Mesothelial cell of epicardium (in vitro differentiated cells): ENCODE measurements at places on chromosomes 1 and 21.

DNA sequence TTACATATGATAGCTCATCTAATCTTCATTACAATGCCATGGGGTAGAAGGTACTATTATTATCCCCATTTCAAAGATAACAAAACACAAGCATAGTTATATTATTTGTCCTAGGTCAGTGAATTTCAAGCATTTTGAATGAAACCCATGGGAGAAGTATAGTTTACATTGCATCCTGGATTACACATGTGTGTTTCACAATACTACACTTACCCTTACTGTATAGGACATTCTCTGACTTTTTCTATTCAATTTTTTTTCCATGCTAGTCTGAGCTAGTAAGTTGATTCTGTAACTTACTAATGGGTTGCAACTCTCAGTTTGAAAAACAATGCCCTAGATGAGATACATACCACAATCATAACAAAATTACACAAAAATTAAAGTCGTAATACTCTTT is 8.7 kb upstream of the GPX7 start:
- no peaks in the 10 kb centered on the region for H3K36me3 ChIP-seq
- no peak overlapping the region for H3K27ac ChIP-seq
- no peaks in the 10 kb centered on the region for H3K27me3 ChIP-seq
- no peak overlapping the region for H3K4me3 ChIP-seq
- H3K4me1 ChIP-seq, result peaks cover 14% of the 10 kb centered on the region

- peaks cover 50% of the 10 kb centered on the region for H3K4me1 ChIP-seq
- no peaks in the 10 kb centered on the region for H3K27me3 ChIP-seq
- H3K27ac ChIP-seq, result no peak overlapping the region
- DNase-seq, result no peak
- H3K36me3 ChIP-seq, result peaks cover 3% of the 10 kb centered on the region
Observed at GRCh38 chr1:27538793-27539192, 48.8 kb upstream of the WASF2 start.

DNA sequence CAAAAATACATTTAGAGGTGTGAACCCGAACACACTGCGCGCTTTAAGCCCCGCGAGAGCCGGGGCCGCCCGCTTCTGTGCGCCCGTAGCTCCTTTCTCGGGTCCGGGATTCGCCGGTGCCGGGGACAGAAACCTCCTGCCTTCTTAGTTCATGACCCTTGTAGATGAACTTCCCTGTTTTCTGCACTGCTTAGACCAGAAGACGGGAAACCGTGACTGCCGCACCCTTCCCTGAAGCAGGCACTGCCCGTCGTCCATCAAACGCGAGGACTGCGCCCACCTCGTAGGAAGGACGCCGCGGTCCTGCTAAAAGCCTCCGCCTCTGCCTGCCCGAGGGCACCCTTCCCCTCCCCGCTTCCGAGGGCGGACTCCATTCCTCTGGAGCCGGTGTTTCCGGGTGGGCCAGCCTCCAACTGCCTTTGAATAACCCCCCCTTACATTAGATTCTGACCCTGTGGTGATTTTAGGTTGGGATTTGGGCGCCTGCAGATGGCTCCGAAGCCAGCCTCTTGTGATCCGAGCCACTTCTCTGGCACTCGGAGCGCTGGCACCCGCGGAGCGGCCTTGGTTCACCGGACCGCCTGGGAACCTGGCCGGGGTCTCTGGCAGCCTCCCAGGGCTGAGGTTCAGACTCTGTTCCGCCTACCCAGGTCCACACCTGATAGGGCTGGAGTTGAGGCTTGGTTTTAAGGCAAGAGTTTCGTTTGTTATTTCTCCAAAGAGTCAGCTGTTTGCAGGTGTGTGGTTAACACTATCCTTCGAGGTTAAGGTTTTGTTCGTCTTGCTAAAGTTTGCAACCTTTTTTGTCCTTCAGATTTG is 1.2 kb upstream of the PTTG1IP start:
- H3K36me3 ChIP-seq, result no peaks in the 10 kb centered on the region
- peak overlapping the region; percentile 78 for H3K4me3 ChIP-seq
- no peak for DNase-seq
- peaks cover 1% of the 10 kb centered on the region for H3K27me3 ChIP-seq

DNA sequence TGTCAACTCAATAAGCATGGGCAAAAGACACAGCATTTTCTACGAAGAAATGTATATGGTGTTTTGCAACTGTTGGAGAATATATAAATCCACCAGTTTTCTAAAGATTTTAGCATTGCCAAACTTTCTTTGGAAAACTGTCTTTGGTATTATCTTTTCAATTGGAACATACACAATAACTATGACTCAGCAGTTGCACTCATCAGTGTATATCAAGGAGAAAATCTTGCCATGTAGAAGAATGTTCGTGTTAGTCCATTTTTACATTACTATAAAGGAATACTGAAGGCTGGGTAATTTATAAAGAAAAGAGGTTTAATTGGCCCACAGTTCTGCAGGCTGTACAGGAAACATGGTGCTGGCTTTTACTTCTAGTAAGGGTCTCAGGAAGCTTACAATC is 41.1 kb downstream of the PRKAA2 start:
- H3K36me3 ChIP-seq, result peaks cover 4% of the 10 kb centered on the region
- no peaks in the 10 kb centered on the region for H3K27me3 ChIP-seq
- DNase-seq, result no peak
- H3K4me1 ChIP-seq, result peaks cover 3% of the 10 kb centered on the region
- no peak overlapping the region for H3K27ac ChIP-seq

- H3K4me3 ChIP-seq, result no peak overlapping the region
- H3K36me3 ChIP-seq, result no peaks in the 10 kb centered on the region
- peak overlapping the region; percentile 63 for H3K27ac ChIP-seq
- DNase-seq, result peak; percentile 72
Observed at GRCh38 chr21:38993561-38993960, 187.8 kb downstream of the ETS2 start.

DNA sequence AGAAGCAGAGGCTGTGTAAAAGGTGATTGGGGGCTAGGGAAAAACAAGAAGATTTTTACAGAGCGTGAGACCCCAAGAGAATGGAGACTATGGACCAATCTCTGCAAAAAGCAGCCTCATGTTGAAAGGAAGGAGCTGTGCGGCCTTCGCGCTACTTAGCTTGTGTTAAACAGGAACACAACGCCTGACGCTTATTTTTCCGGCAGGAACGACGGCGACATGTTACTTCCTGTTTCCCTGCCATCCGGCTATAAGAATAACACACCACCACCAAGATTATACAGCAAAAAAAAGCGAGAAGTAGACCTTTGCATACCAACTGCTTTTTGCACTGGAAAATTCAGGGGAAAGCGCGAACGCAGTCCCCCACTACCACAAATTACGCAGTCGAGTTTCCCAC is 272.7 kb downstream of the FAM72C start:
- H3K4me3 ChIP-seq, result no peak overlapping the region
- H3K36me3 ChIP-seq, result no peaks in the 10 kb centered on the region
- H3K27me3 ChIP-seq, result peaks cover 4% of the 10 kb centered on the region
- H3K4me1 ChIP-seq, result no peaks in the 10 kb centered on the region
- no peak overlapping the region for H3K27ac ChIP-seq
